T-helper 2 cell (primary cell): ENCODE measurements at places on chromosomes 4 and X.

- no peak for DNase-seq
Observed at GRCh38 chr4:175435381-175435783, 376.7 kb downstream of the GPM6A start.

DNA sequence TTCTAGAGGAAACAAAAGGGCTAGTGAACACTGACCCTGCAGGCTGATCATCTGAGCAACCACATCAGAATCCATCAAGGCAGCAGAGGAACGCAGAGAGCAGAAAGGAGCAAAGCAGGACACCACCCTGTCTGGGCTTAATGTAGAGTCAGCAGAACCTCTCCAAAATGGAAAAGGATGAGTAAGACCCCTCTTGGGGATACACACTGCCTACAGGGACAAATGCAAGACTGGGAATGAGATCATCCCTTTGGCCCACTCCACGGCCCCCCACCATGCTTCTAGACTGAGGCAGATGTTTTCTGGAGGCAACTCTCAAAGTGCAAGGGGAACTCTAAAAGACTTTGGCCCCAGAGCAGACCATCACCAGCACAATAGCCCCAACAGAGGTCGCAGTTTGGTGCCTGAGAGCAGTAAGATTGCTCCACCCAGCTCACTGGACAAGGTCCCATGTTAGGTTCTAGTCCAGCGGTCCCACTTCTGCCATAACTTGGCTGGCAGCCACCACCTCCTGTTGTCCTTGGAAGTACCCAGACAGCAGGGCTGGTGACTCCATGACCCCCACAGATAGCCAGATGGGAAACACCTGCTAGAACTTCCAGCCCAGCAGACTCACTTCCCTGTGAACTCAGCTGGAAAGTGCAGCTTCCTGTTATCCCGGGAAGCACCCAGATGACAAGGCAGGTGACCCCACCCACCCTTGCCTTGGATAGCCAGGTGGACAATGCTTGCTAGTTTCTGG is 372.7 kb downstream of the INPP4B start:
- DNase-seq = no peak

- DNase-seq = no peak
Observed at GRCh38 chr4:80011636-80012236, 61.3 kb downstream of the ANTXR2 start.

DNA sequence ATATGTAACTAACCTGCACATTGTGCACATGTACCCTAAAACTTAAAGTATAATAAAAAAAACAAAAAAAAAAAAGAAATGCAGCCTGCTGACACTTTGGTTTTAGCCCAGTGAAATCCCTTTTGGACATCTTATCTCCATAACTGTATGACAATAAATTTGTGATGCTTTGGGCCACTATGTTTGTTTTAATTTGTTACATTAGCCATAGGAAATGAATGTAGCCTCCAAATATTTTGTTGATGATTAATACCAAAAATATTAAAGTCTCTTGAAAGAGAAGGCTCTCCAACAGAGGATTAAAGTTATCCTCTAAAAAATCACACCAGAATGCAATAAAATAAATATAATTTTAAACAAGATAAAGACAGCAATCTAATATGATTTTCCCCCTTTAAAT is 852.7 kb upstream of the SLIT2 start:
- DNase-seq = no peak

- DNase-seq = no peak
Observed at GRCh38 chr4:33467291-33467690, 2747.1 kb downstream of the PCDH7 start.
